ENCODE measurements at places on chromosomes 7 and 10. TPM values are rescaled to one million over a fixed set of nuclear protein-coding genes. Genes with fewer than 3 reads are reported as not detected.

- no peak for DNase-seq
Measured at GRCh38 chr10:103890194-103890658, 27.8 kb downstream of the STN1 start.

- no peak for DNase-seq
Measured at GRCh38 chr7:13651167-13651566, 338.3 kb downstream of the ETV1 start.

GRCh38 chr10:124588736-124589490 lies 127.3 kb downstream of the LHPP start:
- no peak for DNase-seq

GRCh38 chr10:119543814-119544642 lies 1.5 kb upstream of the RGS10 start:
- DNase-seq = no peak

TAS2R38 gene
- total RNA-seq = not detected

DNA sequence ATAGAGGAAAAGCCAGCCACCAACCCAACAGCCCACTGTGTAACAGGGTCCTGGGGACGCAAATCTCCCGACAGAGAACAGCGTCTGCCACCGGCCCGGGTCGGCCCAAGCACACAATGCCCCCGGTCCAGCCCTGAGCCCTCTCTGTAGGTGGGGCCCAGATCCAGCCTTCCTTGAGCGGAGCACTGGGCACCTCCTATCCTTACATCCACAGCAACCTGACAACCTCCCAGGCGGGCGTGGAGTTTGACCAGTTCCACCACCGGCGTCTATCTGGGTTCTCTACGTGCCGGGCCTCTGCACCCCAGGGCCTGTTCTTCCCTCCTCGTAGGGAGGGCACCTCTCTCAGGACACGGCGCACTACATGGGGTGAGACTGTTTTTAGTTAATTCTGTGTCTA lies 109.0 kb downstream of the CYTH3 start:
- DNase-seq = no peak

DNA sequence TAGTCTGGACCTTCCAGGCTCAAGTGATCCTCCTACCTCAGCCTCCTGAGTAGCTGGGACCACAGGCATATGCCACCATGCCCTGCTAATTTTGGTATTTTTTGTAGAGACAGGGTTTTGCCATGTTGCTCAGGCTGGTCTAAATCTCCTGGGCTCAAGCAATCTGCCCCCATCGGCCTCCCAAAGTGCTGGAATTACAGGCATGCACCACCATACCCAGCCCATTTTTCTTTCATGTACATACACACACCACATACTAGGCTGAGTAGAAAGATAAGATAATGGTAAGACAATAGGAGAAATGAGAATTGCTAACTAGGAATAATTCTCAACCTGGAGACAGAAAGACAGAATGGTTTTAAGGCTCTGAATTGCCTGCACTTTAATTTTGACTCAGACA lies 83.8 kb downstream of the CPEB3 start:
- no peak for DNase-seq

- no peak for DNase-seq
Measured at GRCh38 chr7:4460597-4460996, 221.5 kb upstream of the FOXK1 start.

DNA sequence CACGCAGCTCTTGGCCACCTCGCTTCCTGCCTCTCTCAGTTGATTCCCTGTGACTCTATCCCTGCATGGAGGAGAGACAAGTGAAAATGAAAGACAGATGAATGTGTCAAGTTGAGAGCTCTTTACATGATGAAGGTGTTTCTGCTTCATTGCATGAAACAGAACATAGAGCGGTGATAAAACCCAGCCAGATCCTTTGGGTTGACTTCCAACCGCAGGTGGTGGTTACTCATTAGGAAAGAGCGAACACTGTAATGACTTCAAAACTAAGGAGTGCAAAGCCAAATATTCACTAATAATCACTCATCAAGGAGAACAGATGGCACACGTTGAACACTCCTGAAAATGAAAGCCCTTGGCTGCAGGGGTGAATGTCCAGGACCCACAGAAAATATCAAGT lies 31.8 kb upstream of the WDR11 start:
- no peak for DNase-seq

GRCh38 chr7:86262781-86263180 lies 380.9 kb upstream of the GRM3 start:
- DNase-seq = no peak

CLRN3 gene
- not detected for total RNA-seq

GRCh38 chr10:18659819-18660535 lies 746 bp downstream of the ARL5B start:
- DNase-seq = no peak

AEBP1 gene
- total RNA-seq = 236 TPM

GRCh38 chr7:110800984-110801383 lies 289.9 kb upstream of the LRRN3 start:
- DNase-seq = no peak

SPACDR gene
- total RNA-seq = 3.6 TPM

DNA sequence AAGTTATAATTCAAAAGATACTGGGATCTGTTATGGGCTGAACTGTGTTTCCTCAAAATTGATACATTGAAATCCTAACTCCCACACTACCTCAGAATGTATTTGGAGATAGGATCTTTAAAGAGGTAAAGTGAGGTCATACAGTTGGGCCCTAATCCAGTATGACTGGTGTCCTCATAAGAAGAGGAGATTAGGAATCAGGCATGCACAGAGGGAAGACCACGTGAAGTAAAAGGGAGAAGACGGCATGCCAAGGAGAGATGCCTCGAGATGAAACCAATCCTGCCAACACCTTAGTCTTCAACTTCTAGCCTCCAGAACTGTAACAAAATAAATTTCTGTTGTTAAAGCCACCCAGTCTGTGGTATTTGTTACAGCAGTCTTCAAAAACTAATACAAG lies 5.9 kb upstream of the CFAP69 start:
- DNase-seq = no peak

- no peak for DNase-seq
Measured at GRCh38 chr7:143284591-143285469, at the start of gene TMEM139. TMEM139 (plus strand) TSS chr7:143284958; CDS start chr7:143285958, 1,000 bp downstream.

DNA sequence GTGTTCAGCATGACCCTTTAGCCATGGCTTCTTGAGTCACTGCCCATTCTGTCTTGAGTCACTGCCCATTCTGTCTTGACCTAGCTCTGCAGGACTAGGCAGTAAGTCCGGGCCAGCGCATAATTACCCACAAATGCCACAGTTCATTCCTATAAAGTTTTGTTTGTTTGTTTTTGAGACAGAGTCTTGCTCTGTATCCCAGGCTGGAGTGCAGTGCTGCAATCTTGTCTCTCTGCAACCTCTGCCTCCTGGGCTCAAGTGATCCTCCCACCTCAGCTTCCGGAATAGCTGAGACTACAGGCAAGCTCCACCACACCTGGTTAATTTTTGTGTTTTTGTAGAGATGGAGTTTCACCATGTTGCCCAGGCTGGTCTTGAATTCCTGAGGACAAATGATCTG lies 32.7 kb upstream of the TARP start:
- DNase-seq = no peak

- DNase-seq = no peak
Measured at GRCh38 chr10:43595739-43596298, 10.4 kb upstream of the ZNF485 start.

SLC26A3 gene
- total RNA-seq = not detected

CNPY1 gene
- not detected for total RNA-seq

OR2A12 gene
- total RNA-seq = not detected

PRR15 gene
- not detected for total RNA-seq

GRCh38 chr7:108455551-108455997 lies 662 bp downstream of the NRCAM start:
- DNase-seq = peak; percentile 62

DNA sequence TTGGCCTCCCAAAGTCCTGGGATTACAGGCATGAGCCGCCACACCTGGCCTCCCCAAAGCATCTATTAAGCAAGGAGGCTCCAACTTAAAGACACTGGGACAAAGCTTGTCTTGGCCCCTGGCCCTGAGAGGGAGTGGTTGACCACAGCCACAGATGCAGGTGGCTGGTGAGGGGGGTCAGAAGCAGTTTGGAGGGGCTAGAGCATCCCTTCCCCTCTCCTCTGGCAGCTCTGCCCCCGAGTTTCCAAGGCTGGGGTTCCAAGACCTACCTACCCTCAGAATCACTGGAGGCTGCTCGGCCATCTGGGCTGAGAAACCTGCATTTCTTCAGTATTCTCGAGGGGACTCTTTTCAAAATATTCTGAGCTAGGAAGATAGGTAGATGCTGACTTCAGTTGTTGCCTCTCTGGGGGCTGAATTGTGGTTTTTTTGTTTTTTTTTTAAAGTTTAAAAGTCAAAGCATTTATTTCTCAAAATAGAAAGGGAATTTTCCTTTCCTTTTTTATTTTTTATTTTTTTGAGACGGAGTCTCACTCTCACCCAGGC lies 32.6 kb downstream of the DDIT4 start:
- no peak for DNase-seq

AZGP1 gene
- total RNA-seq = 120 TPM

- no peak for DNase-seq
Measured at GRCh38 chr7:37445064-37445723, 3.5 kb downstream of the ELMO1 start.

GRCh38 chr10:36141856-36142560 lies 499.9 kb upstream of the FZD8 start:
- peak; percentile 66 for DNase-seq

DNA sequence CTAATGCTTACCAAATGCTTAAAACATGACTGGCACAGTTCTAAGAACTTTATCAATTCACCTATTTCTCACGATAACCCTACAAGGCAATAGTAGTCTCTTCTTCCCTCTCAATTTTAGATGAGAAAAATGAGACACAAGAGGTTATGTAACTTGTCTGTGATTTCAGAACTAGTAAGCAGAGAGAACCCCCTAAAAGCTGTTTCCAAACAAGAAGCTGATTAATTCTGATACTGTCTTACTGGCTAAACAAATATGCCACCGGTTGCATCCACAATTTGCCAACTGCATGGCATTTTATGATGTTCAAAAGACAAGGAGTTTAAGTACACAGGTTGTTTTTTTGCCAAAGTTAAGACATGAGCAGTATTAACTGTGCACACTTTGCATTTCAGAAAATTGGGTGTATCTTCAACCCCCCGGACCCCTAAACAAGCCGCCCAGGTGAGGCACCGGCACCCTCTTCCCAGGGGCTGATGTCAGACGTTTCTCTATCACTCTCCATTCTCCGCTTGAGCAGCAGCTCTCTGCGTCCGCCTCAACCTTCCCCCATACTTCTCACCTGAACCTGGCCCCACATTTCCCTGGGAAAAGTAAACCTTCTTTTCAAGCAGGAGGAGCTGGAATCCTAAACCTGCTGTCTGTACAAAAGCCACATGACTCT lies 21.7 kb downstream of the RSU1 start:
- no peak for DNase-seq

FAS gene
- 27.5 TPM for total RNA-seq

RSBN1L gene
- 23.7 TPM for total RNA-seq

ACTL6B gene
- total RNA-seq = not detected

DNA sequence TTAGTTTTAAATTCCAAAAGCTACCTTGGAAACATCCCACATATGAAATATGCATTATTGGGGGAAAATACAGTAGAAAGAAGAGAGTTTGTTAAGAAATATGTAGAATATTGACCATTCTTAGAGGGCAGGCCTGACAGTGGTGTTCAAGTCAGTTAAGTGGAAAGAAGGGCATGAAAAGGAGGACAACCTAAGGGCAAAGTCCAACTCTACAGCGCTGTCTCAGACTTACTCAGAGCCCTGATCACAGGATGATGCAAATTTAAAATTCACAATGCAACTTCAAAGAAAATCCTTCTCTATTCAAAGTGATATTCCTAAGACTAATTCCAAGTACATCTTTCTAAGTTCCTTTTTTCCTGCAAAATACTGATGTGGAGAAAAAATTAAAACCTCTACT lies 139.1 kb upstream of the LRRTM3 start:
- no peak for DNase-seq

GRCh38 chr7:79386688-79387422 lies 66.6 kb downstream of the MAGI2 start:
- DNase-seq = no peak

GRCh38 chr7:138374119-138374693 lies 85.9 kb upstream of the TRIM24 start:
- no peak for DNase-seq

- no peak for DNase-seq
Measured at GRCh38 chr10:103551619-103552602, 58.4 kb downstream of the NEURL1 start.

SPDYE1 gene
- not detected for total RNA-seq

- DNase-seq = no peak
Measured at GRCh38 chr10:90141791-90142190, 440.4 kb downstream of the KIF20B start.

GRCh38 chr7:86788948-86789347 lies 145.2 kb downstream of the GRM3 start:
- no peak for DNase-seq

GRCh38 chr10:3074985-3075600 lies 7.7 kb downstream of the PFKP start:
- DNase-seq = no peak

DNA sequence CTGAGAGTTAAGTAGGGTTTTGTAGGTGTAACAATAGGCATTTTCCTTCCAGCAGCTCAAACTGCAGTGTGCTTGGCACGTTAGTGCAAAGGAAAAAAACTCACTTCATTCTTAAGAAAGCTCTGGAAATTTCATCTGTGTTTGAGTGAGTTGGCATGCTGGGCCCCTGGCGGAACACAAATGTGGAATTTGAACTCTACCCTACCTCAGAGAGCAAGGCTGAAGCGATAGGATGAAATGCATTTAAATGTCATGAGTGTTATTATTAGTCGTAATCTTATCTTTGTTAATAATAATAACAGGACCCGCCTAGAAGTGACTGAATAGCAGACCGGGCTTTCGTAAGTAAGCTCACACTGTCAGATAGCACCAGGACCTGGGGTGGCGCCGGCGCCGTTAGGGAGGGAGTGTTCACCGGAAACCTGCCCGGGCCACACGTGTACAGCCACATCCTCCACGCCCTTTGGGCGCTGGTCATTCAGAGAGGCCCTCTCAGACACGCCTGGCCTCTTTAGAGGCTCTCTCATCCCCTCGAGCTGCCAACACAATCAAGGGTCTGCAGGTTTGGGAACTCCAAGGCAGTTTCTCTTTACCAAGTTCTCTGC lies 63.5 kb downstream of the GRK5 start:
- DNase-seq = peak; percentile 80

ATRNL1 gene
- total RNA-seq = 5.6 TPM

TMEM225B gene
- total RNA-seq = 3.5 TPM

DNA sequence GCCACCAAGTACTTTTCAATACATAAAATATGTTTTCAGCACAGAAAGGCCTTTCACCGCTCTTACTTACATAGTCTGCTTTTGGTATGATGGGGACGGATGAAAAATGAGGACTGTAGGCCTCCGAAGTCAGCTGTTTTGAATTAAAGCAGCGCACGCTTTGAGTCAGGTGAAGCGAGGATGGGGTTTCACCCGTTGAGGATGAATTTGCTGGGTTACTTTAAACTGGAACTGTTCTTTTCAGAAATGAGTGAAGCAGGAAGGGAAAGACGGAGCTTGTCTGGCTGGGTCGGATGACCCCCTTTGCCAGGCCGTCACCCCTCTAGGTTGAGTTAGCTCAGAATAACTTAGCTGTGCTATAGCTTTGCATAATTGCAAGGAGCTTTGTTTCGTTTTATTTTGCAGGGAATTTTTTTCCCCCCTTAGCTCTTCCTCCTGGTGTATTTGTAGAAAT lies 40.0 kb downstream of the CUX1 start:
- no peak for DNase-seq

Data from sciatic nerve (tissue), 2 donors.